Karpas-422 (cell line): ENCODE measurements at places on chromosomes 3 and 15. TPM values are rescaled to one million over a fixed set of nuclear protein-coding genes. Genes with fewer than 3 reads are reported as not detected.

Gene SGO1
- 11.6 and 22.4 TPM in 2 replicates for total RNA-seq

Gene ZNF662
- not detected in 2 replicates for total RNA-seq

DNA sequence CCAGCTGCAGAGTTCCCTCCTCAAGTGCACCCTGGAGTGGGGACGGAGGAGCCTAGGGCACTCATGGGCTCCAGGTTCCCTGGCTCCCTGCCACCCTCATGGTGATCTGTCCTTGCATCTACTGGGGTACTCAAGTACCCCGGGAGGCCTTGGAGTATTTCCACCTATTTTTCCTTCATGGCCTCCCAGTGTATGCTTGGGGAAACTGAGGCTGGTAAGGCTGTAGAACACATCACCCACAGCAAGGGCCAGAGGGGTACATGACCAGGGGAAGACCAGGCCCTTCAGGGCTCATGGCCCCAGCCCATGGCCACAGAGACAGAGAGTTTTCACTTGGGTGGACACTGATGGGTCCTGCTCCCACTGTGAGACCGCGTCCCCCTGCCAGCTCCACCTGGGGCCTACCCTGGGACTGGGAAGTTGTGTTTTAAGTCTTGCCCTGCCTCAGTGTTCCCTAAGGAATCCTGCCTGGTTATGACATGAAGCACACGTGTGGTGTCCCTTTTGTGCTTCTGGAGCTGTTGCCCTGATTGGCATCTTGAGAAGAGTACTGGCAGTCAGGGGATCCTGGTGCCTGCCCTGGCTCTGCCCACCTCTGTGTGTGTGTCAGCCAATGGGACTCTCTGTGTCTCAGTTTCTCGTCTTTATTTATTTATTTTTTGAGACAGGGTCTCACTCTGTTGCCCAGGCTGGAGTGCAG, 132.8 kb downstream of the TJP1 start:
- DNase-seq, result no peak

- DNase-seq, result no peak
These were observed 46.2 kb downstream of the CRTAP start for GRCh38 chr3:33159981-33160380.

DNA sequence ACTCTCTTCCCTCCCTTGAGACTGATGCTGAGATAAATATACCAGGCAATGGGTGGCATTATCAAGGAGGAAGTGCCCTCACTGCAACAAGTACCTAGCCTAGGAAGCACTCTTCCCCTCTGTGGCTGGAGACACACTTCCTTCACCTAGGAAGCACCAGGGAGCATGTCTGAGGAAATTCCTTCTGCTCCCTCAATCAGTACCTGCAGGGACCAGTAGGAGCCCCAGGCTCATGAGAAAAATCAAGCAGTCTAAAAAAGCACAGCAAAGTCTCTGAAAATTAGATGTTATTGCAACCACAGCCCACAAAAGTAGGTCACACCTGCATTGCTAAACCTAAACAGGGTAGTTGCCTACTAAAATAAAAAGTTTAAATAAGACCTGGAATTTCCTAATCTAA, 78.2 kb upstream of the TRPM1 start:
- DNase-seq, result no peak

GRCh38 chr15:49379996-49380395, 43.0 kb upstream of the FGF7 start:
- no peak for DNase-seq

DNA sequence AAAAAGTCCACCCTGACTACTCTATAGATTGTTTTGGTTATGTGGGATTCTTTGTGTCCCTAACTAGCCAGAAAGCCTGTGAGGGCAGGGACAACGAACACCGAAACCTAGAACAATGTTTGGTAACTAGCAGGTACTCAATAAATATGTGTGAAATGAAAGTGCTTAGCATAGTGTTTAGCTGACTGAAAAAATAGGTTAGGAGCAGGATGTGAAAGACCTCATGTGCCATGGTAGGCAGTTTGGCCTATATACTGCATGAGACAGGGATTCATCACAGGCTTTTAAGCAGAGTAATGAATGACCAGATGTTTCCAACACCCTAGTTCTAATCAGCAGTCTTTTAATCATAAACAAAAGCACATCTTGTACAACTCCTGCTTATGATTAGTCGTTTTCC, 64.2 kb downstream of the MYO5A start:
- no peak for DNase-seq

DNA sequence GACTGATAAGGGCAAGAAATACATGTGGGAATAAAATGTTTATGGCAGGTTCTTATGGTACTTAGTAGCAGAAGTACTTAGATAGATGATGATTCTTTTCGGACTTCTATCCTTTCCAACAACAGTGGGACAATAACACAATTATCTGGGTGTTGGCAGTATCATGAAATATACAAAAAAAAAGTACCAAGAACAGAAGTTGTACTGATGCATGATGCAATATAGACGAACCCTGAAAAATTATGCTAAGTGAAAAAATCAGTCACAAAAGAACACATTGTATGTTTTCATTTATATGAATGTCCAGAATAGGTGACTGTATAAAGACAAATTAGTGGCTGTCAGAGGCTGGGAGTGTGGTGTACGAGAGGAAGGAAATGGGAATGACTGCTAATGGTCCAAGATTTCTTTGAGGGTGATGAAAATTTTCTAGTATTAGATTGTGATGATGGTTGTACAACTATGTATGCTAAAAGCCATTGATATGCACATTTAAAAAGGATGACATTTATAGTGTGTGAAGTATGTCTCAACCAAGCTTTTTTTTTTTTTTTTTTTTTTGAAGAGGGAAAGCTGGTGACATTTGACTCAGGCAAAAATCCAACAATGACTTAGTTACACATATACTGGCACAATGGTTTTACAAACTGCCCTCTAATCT, 20.0 kb downstream of the PDE12 start:
- no peak for DNase-seq

DNA sequence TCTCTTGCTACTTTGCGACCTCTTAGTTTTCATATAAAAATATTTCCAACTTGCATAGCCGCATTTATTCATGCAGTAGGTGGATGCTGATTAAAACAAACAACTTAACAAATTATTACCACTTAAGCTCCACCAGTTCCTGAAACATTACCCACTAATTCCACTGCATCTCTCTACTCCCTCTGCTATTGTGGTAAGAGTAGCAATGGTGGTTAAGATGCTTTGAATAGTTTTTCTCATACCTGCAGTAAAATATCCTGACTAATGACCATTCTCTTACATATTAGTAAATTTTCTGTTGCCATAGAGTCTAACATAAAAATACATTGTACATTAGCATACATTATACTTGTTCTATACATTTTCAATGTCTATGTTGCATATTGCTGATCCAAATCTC, 397.6 kb upstream of the PLSCR5 start:
- no peak for DNase-seq
